Stimulated activated CD8-positive, alpha-beta memory T cell treated with anti-CD3 and anti-CD28 coated beads, Interleukin-4, amount 100 ng/mL, for 1 hour (primary cell): ENCODE measurements at places on chromosomes 6 and 20.
A peak's percentile ranks its signal among the peaks of the same experiment; 100 is the strongest.

GRCh38 chr6:90458353-90459224 lies 128.3 kb downstream of the MAP3K7 start:
- DNase-seq: no peak

DNA sequence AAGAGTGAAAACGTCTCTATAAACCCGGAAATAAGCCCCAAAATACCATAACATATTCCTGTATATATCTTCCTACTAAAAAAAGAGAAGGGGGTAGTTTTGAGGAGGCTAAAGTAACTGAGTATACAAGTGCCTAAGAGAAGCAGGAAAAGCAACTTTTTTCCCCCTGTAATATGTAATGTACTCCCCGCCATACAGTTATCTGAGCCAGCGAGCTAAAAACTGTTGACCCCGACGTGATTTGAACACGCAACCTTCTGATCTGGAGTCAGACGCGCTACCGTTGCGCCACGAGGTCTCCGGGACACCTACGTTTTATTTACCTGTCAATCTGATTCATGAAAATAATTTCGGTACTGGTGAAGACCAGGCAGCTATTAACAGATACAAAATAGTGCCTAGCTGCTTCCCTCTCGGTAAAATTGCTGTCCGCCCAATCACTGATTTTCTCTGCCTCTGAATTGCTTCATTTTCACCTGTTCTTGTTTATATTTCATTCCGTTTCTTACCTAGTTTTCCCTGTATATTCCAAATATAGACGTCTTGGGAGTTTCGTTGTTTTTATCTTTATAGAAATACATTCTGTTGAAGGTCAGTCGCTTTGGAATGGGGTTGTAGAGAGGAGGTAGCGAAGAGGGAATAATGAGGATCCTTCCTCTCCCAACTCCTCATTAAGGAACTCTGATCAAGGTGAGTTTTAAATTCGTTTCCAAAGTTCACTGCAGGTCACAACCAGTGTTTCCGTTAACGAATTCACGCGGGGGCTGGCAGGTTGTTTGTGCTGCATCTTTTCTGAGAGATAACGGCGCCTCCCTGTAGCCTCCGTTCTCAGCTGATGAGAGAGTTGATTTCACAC lies 33.6 kb upstream of the BTN3A2 start:
- no peak for DNase-seq

GRCh38 chr6:169961772-169962561 lies 210.5 kb downstream of the ERMARD start:
- no peak for DNase-seq

- no peak for DNase-seq
These were observed 129.5 kb upstream of the SGK1 start for GRCh38 chr6:134447423-134447822.

DNA sequence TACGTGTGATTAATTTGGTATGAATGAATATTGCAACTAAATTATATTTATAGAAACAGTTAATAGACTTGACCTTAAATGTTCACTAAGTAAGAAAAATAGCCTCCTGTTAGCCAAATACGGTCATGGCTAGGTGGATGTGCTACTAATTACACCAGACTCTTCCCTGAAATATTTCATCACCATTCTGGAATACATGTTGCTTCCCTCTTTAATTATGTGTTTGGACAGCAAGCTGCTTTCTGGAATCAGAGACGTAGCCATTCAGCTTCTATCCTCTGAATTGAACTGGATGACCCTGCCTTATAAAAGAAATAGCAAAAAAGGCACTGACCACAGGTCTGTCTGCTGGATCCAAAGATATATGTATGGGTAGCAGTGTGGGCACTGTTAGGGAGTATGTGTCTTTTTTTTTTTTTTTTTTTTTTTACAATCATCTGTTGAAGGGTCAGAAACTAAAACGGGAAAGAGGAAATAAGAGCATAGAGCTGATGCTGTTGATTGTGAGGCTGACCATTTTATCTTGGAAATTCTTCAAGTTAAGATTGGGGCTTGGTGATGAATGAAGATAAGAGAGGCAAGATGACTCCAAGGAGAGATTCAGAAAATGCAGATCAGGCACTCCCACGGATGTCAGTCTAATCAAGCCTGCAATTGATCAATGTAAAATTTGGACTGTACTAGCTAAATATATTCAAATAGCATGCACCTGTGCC lies 283.2 kb upstream of the HSF2 start:
- no peak for DNase-seq

DNA sequence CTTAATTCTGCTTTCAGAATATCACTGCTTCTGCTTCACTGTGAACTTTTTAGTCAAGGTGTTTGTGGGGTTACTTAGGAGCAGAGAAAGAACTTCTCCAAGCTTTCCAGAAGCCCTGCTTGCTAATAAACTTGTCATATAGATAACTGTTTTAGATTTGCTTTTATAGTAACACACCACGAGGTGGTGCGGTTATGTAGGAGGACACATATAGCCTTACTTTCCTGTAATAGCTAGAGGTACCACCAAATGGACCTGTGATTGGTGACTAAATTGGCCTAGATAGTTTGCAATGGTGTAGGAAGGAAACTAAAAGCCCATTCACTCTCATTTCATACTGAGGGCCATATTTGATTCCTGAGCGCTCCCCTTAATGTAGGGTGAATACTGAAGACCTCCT lies 52.3 kb upstream of the BCLAF1 start:
- DNase-seq: no peak

DNA sequence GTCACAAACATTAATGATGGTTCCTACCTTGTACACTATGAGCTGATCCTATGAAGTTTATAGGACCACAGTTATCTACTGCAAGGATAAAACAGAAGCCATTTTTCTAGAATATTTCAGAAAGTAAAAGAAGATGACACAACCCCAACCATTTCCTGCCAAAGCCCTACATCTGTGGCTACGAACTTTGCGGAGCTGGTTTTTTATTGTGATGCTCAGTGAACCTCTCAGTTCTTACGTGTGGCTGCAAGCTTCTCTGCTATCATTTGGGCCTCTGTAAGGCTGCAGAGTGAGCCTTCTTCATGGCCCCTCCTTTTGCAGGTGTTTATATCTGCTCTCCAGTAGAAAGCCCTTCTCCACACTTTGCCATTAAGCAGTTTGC lies 17.8 kb upstream of the TAGAP start:
- no peak for DNase-seq

- DNase-seq: no peak
These were observed 1.5 kb upstream of the NINL start for GRCh38 chr20:25586877-25587276.

DNA sequence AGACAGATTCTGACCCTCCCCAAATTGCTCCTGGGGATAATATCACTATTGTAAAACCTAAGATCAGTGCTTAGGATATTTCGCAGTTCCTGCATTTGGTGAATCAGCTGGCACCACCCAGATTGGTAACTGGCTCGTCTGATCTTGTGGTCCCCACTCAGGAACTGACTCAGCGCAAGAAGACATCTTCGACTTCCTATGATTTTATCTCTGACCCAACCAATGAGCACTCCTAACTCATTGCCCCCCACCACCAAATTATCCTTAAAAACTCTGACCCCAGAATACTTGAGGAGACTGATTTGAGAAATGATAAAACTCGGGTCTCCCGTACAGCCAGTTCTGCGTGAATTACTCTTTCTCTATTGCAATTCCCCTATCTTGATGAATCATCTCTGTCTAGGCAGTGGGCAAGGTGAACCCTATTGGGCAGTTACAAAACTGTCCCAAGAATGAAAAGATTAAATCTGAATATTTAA lies 55.7 kb upstream of the PRND start:
- peak; percentile 28 for DNase-seq

- no peak for DNase-seq
These were observed 24.6 kb downstream of the CYP24A1 start for GRCh38 chr20:54148947-54149764.

DNA sequence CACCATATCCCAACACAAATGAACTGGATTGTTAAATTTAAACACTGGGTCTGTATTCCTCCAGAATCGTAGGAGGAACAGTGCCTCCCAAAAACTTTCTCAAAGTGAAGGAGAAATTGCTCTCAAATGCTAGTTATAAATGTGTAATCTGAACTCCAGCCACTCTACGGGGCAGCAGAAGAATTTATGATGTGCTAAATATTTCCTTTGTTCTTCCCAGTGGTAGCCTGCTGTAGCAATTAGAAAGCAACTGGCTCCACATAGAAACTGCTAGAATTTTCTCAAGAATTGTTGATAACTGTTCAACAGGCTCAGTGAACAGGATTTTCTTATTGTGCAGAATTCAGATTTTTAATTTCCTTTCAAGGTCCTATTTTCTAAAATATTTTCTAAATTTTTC lies 49.8 kb upstream of the EYA4 start:
- no peak for DNase-seq

GRCh38 chr20:44398335-44398734 lies 42.8 kb downstream of the HNF4A start:
- DNase-seq: no peak

- DNase-seq: no peak
These were observed 550 bp downstream of the PLAGL2 start for GRCh38 chr20:32206760-32207625.

GRCh38 chr6:79435746-79436145 lies 101.5 kb downstream of the LCA5 start:
- no peak for DNase-seq

GRCh38 chr20:34983089-34983820 lies 27.6 kb downstream of the MYH7B start:
- DNase-seq: no peak

DNA sequence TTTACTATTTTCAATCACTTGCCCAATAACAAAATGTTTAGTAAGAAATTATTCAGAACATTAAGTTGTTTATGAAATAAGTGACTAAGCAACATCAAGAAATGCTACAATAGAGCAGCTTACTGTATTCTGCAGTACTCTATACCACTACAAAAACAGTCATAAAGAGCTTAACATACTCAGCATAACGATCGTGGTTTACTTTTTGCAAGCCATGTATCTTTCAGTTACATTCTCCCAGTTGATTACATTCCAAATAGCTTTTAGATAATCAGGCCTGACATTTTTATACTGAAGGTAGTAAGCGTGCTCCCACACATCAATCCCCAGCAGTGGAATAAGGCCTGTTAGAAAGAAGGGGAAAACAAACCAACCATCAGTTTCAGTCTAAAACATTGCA lies 10.7 kb downstream of the SOD2 start:
- no peak for DNase-seq

DNA sequence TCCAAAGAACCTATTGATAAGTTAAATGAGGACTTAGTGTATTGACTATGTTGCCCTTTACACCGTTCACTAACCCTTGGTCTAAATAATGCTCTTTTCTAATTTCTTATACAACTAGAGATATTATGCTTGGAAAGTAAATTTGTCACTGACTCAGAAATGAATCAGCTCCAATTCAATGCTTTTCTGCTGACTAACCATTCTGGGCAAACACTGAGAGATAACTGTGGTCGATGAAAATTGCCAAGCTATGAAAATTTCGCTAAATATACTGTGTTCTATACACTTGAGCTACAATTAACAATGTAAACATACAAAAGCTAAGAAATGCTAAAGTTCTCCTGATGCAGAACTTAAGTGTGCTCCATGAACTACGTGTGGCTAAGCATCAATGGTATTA lies 23.1 kb upstream of the FBXO9 start:
- DNase-seq: no peak

GRCh38 chr6:41200901-41201763 lies at the start of gene TREML2:
Gene TREML2 (minus strand): TSS chr6:41201149. CDS start chr6:41201008, 141 bp downstream.
- no peak for DNase-seq

- DNase-seq: no peak
These were observed 142.9 kb downstream of the HIVEP2 start for GRCh38 chr6:142802124-142802523.

GRCh38 chr6:61711849-61712248 lies 574.2 kb downstream of the KHDRBS2 start:
- DNase-seq: no peak

GRCh38 chr6:28979679-28980078 lies 25.4 kb downstream of the ZNF311 start:
- DNase-seq: no peak

GRCh38 chr6:157715728-157716164 lies 107.3 kb upstream of the SNX9 start:
- no peak for DNase-seq

- no peak for DNase-seq
These were observed 178.0 kb upstream of the SASH1 start for GRCh38 chr6:148164645-148165044.

DNA sequence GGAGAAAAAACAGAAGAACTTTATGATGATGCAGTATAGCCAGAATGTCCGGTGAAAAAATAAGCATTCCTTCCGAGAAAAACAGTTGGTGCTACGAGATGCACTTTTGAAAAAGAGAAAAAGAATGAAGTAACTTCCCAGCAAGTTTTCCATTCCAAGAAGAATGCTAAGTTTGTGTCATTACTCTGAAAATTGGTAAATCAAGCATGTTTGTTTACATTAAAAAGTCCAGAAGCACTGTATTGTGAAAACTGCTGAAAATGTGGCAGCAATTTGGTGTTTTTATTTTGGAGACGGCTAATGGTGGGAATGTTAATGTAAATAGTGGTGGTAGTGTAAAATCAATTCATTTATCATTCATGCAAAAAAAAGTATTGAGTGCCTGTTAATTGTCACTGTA lies 46.3 kb downstream of the MKKS start:
- DNase-seq: no peak

- DNase-seq: no peak
These were observed 67.2 kb downstream of the FOXO3 start for GRCh38 chr6:108627692-108628550.

- DNase-seq: no peak
These were observed 2.6 kb upstream of the LIN28B start for GRCh38 chr6:104954190-104954797.

GRCh38 chr6:73538116-73538779 lies 17.4 kb upstream of the EEF1A1 start:
- no peak for DNase-seq

GRCh38 chr20:48621376-48622078 lies 206.3 kb downstream of the PREX1 start:
- DNase-seq: no peak

- DNase-seq: no peak
These were observed 117.2 kb downstream of the BANF2 start for GRCh38 chr20:17816804-17817587.

DNA sequence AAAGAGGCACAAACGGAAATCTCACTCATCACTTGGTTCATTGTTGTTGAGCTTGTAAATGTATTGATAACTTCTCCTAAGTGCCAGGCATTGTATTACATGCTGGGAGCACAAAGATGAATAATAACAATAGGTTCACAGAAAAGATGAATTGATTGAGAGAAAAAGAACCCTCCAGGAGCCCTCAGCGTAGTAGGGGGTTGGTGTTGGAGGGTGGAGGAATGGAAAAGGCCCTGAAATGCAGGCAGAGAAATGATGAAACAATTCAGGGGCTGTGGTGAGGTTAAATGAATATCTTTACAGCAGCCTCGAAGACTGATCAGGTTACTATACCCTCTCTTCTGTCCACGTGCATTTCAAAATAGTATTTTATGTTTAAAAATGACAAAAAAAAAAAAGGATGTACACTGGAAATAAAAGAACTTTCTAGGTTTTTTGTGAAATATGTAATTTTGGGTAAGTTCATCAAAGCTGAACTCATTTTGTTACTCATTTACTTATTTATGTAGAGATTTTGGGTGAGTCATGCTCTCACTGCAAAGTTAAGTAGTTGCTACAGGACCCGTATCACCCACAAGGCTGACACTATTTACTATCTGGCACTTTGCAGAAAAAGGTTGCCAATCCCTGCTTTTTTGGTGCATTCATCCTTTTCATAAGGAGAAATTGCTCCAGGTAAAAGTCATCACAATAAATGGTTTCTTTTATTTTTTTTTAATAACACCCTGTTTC lies 277.3 kb downstream of the ZNF217 start:
- DNase-seq: no peak

- no peak for DNase-seq
These were observed 77.6 kb downstream of the TBC1D7 start for GRCh38 chr6:13250703-13251102.
